Stimulated activated CD4-positive, alpha-beta T cell treated with anti-CD3 and anti-CD28 coated beads, Interleukin-2, amount 100 ng/mL, for 48 hours (primary cell): ENCODE measurements at places on chromosomes 11 and 22.

GRCh38 chr22:43828725-43828997 is 16.6 kb upstream of the EFCAB6 start:
- DNase-seq, result no peak

DNA sequence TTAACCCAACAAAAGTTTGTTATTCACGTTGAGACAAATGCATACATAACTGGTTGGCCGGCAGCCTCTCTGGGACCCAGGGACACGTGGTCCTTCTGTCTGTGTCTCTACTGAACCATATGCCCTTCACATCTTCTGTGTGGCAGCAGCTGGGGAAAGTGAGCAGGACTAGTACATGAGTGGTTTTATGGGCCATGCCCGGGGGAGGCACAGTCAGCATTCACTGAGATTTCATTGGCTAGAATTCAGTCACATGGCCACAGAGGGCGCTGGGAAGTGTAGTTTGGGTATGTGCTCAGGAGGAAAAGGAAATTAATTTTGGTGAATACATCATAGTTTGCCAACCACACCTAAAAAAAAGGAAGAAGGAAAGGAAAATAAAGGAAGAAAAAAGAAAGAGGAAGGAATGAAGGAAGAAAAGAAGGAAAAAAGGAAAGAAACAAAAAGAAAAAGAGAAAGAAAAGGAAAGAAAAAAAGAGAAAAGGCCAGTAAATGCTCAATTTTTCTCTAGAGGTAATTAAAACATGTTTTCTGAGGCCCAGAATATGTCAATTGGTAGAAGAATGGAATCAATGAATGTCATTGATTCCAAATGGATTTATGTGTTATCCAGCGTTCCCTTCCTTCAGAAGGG is 55.9 kb upstream of the KIRREL3 start:
- no peak for DNase-seq

DNA sequence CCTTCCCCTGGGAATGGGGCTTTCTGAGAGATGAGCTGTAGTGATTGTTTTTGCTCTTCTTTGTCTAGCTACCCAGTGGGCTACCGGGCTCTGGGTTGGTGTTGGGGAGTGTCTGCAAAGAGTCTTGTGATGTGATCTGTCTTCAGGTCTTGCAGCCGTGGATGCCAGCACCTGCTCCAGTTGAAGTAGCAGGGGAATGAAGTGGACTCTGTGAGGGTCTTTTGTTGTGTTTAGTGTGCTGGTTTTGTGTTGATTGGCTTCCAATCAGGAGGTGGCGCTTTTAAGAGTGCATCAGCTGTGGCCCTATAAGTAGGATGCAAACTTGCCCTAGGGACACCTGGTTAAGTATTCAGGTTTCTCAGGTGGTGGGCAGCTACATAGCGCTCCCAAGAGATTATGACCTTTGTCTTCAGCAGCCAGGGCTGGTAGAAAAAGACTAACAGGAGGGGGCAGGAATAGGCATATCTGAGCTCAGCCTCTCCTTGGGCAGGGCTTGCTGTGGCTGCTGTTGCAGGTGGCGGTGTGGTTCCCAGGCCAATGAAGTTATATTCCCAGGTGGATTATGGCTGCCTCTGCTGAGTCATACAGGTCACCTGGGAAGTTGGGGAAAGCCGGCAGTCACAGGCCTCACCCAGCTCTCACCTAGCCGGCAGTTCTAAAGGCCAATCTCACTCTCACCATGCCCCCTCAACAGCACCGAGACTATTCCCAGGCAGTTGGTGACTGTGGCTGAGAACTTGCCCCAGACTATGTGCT is 315.7 kb upstream of the C11orf87 start:
- DNase-seq, result no peak

GRCh38 chr11:12377824-12378593 is 638 bp downstream of the PARVA start:
- DNase-seq, result no peak

GRCh38 chr11:59152312-59152951 is 9.8 kb downstream of the FAM111A start:
- DNase-seq, result no peak

GRCh38 chr22:34798605-34799004 is 267.4 kb upstream of the ISX start:
- DNase-seq, result no peak

DNA sequence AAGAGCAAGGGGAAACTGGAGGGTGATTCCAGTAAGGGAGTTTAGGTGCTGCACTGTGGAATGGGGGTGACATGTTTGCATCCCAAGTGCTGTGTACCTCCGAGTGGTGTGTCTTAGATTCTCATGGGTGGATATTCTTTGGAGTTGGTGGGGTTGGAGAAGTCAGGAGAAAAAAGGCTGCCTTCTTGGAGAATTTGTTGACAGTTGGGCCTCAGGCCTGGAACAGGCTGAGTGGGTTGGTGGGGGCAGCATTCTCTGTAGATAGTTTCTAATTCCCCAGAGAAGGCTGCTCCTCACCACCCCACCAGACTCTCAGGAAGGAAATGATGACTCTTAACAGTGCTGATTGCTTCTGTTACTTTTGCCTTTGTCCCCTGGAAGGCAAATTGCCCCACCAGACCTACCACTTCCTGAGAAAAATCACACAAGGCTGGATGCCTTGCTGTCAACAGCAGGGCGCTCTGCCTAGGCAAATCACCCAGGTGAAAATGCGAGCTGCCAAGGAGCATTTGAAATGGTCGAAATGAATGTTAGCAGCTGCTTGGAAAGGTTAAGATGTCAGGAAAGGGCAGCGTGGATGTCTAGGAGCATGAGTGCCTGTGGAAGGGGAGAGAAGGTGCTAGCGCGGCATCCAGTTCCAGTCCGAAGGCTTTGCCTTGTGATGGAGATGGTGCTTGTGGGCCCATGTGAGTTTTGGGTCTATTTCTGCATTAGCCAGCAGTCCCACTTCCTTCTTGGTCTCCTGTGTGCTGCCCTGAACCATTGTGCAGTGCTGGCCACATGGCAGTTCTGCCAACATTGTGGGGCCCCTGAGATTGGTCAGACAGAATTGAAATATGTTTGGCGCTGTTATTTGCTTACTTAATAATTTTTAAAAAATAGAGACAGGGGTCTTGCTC is 29.7 kb upstream of the SORL1-AS1 start:
- DNase-seq, result no peak

GRCh38 chr11:92859156-92859690 is 110.2 kb upstream of the MTNR1B start:
- DNase-seq, result no peak

- DNase-seq, result no peak
Measured at GRCh38 chr22:30399718-30400117, 2.9 kb downstream of the SEC14L2 start.

DNA sequence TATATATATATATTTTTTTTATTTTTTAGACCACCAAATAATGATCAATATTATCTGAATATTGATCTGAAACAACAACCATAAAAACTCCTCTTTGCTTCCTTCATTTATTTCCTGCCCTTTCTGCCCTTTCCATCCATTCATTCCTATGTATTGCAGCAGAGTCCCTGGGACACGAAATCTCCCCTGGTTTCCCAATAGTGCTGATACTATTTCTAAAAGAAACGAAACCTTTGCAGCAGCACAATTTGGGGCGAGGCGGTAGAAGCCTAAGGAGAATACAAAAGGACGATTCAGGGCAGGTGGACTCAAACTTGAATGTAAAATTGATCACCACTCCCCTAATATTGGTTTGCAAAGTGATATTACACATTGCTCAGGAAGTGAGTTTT is 16.9 kb upstream of the AMOTL1 start:
- no peak for DNase-seq

DNA sequence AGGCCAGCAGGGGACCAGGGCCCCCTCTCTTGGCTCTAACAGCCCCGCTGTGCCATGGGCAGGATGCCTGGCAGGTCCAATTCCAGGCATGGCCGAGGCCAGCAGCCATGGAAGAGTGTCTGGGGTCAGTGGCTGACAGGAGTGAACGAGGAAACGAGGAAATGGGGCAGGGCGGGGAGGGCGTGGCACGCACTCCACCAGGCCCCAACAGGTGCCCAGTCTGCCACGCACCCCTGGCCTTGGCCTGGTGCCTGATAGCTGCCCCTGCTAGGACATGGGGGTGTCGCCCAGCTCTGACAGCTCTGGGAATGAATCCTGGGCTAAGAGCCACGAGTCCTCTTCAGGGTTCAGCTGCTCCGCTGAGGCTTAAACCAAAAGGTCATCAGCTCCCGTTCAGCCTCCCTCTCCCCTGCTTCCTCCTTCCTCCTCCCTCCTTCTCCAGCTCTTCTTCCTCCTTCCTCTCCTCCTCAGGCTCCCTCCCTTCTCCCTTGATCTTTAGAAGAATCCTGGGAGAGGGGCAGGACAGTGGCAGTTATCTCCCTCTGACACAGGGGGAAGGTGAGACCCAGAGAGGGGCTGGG is 11.5 kb upstream of the TBC1D22A start:
- no peak for DNase-seq

DNA sequence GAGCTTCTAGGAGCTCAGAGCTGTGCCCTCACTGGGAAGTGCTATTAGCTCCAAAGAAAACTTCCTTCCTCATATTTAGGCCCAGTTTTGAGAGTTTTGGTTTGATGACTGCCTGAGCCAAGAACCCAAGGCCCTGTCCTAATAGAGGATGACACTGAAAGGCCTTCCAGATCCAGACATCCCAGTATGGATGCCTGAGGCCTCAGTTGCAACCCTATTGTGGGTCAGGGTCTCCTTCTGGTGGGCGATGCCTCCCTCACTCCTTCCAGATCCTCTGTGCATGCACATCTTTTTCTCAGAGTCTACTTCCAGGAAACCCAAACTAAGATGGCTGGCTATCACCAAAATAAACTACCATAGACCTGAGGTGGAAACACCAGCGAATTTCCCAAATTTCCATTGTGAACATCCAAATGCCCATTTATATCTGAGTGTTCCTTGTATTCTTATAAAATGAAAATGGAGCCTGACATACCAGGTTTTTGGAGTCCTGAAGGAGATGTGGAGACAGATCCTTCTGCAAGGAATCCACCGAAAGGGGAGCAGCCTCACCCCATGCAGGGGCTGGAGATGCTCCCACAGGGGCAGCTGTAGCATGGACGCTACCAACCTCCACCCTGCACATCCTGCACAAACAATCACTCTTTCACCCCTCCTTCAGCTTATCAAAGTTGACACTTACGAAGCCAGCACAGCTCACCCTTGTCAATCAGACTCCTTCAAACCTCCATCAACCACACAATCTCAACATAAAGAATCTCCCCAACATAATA is 61.1 kb downstream of the GGTLC2 start:
- DNase-seq, result no peak

DNA sequence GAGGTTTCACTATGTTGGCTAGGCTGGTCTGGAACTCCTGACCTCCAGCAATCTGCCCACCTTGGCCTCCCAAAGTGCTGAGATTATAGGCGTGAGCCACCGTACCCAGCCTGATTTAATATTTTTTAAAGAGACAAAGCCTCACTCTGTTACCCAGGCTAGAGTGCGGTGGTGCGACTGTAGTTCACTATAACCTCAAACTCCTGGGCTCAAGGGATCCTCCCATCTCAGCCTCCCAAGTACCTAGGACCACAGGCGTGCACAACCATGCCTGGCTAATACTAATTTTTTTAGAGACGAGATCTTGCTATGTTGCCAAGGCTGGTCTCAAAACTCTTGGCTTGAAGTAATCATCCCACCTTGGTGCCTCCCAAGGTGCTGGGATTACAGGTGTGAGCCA is 13.5 kb downstream of the GTPBP1 start:
- DNase-seq, result no peak

DNA sequence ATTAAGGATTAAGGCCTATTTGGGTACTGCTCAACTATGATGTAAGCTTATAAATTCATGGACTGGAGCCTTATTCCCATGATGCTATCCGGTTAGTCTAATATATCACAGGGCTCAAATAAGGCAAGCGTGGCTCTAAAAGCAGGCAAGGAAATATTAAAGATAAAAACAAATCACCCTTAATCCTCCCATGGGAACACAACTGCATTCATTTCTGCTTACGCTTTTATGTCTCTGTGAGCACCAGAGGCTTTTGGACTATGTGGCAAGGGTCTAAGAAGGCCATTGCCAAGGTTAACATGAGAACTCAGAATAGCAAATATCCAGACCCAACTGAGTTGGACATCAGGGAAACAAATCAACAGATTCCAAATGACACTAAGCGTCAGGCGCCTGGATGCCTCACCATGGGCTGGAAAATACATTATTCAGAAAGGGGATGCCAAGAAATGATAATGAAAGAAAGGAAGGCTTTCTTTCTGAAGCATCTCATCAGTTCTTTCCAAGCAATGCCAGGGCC is 138.1 kb downstream of the SLC1A2 start:
- DNase-seq, result no peak

DNA sequence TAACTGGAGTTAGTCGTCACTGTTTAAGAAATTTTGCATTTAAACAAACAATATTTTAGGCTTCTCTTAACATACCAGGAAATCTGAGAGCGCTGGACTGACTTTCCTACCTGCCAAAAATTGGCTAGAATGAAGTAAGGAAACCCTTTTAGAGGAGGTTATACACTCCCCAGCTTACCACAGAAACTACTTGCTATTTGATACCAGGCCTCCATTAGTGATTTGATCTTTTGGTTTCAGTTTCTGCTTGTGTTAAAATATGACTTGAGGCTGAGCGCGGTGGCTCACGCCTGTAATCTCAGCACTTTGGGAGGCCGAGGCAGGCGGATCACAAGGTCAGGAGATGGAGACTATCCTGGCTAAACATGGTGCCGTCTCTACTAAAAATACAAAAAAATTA is 419.9 kb downstream of the LRRC4C start:
- no peak for DNase-seq

- DNase-seq, result no peak
Measured at GRCh38 chr11:4041731-4042391, 52.7 kb upstream of the RRM1 start.

DNA sequence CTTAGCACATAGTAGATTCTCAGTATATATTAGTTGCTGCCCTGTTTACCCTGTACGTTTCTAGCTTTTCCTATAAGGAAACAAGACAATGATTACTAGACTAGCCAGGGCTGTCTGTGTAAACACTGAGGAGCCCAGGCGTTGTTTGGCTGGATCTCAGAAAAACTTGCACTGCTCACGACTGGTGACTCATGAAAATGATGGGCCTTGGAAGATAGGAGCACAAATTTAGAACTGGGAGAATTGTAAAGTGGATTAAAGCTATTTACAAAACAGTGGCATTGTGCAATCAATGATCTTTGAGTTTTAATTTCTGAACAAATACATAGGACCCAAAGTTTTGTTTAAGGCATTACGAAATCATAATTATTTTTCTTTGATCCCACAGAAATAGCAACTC is 276.9 kb downstream of the FAM76B start:
- DNase-seq, result no peak

DNA sequence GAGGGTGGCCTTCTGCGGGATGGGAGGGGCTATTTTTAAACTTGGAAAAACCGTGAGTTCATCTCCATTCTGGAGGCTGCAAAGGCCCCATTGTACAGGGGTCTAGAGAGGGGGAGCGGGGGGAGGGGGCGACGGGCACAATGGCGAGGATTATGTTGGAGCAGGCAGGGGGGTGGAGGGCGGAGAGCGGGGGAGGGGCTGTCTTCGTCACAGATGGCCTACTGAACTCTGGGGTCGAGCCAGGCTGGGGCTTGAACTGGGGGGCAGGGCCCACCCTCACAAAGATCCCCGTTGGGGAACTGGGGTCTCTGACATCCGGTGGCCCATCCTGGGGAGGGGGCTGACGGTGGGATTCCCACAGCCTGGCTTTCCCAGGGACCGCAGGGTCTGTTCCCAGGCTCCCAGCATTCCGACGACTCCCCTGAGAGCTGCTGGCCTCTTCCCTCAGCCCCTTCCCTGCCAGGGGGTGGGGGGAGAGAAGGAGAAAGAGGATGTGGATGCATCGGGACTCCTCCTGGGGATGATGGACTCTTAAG is 3.4 kb upstream of the MCAM start:
- DNase-seq, result no peak

- DNase-seq, result no peak
Measured at GRCh38 chr11:94593030-94593429, 25.9 kb downstream of the PIWIL4 start.
